ENCODE measurements at places on chromosomes 1 and 21.

GRCh38 chr1:168362991-168363390, 82.3 kb downstream of the TBX19 start:
- DNase-seq, result peak; percentile 60

DNA sequence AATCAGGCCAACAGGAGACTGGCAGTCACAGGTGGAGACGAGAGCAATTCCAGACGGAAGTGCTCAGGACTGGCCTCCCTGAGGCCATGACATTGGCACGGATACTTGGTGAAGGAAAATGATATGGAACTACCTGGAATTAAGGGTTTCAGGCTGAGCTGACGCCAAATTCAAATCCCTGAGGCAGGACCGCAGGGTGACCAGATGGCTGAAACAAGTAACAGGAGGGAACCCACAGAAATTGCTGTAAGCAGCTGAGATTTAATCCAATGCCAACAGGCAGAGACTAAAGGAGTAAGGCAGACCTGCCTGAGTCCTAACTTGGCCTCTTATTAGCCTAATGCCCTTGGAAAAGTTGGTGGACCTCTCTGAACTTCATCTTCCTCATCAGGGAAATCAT, 76.2 kb downstream of the ERG start:
- no peak for DNase-seq

DNA sequence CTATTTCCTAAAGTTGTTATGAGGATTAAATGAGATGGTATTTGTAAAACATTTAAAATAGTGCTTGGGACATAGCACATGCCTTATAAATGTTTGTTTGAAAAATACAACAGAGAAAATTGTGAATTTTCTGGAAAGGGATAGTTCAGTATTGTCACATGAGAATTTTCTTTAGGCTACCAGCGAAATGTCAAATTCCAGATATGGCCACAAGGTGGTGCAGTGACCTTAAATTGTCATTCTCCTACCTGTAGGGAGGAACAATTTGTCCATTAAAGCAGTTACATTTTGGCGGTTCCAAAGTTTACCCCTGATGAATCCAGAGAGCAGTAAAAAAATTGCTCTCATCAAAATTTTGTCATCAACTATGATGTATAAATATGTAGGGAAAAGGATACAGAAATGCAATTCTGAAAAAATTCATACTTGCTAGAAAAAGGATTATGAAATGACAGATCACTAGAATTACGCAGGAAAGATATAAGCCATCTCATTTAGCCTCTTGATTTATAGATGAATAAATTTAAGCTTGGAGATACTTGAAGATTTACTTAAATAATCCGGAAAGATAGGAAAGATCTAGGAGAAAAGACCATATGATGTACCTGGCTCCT, 50.2 kb upstream of the TSHB start:
- DNase-seq, result peak; percentile 81

- DNase-seq, result no peak
Measured at GRCh38 chr1:39089931-39090521, 63.9 kb downstream of the NDUFS5 start.

DNA sequence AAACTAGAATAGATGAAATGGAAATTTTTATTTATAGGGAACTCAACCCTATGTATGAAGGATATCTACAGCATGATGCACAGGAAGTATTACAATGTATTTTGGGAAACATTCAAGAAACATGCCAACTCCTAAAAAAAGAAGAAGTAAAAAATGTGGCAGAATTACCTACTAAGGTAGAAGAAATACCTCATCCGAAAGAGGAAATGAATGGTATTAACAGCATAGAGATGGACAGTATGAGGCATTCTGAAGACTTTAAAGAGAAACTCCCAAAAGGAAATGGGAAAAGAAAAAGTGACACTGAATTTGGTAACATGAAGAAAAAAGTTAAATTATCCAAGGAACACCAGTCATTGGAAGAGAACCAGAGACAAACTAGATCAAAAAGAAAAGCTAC, 7.9 kb downstream of the USP1 start:
- DNase-seq, result no peak

DNA sequence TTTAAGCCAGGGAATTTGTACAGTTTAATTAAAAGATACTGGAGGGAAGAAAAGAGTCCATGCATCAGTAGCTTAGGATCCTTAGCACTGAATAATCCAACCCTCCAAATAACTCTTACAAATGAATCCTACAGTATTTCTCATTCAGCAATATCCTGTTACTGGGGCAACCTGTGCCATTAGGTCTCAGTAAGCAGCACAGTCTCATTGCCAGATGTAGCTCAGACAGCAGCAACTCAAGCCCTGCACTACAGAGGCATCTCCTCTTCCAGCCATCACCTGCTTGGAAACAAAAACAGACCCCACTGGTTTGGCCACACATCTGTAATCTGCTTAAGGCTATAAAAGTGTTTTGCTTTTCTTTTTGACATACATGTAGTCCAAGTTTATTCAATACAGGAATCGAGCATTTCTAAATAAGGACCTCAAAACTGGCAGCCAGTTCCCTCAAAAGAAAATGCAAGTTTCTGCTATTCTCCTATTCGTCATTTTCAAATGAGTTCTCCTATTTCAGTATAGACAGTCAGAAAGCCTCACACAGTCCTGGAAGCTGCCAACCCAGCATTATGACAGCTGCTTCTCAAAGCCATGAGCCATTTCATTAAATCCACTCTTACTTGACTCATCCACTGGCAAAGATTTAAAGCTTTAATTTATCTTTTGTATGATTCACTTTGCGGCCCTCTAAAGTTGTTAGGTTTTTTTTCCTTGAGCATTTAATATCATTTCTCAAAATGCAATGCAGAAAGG, 129.0 kb downstream of the APP start:
- DNase-seq, result no peak

DNA sequence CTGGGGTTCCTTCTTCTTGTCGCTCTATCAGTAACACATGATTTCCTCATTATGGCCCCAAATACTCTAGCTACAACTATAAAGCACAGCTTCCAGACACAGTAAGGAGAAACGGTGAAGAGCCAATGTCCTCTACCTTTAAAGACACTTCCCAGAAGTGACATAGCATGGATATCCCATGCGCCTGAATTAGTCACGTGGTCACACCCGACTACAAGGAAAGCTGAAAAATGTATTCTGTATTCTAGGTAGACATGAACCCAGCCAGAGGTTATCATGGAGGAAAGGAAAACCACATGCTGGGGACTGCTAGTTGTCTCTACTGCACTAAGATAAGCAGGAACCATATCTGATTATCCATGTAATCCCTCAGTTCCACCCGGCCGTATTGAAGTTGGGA, 244.3 kb downstream of the LMX1A start:
- no peak for DNase-seq

DNA sequence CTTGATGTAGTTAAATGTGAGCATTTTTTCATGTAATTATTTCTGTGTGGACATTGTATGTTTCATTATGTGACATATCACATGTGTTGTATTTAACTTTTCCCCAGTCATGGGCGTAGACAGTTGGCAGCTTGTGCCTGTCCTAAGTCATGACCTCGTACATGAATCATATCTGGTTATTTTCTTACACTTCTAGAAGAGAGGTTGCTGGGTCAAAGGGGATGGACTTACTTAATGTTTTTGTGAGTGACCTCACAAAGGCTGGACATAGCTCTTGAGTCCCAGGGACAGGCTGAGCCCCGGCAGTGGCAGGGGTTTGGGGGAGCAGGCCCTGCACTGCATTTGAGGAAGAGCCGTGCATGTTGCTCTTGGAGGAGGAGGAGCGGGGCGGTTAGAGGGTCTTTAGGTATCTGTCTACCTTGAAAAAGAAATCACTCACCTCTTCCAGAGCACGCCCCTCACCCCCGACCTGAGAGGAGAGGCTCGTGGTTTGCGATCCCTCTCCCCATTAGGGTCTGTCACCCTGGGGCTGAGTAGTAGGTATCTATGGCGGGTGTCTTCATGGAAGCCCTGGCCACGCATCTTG, 16.4 kb downstream of the IFNGR2 start:
- no peak for DNase-seq

GRCh38 chr1:67789551-67789950, 43.7 kb downstream of the GNG12 start:
- DNase-seq, result no peak

DNA sequence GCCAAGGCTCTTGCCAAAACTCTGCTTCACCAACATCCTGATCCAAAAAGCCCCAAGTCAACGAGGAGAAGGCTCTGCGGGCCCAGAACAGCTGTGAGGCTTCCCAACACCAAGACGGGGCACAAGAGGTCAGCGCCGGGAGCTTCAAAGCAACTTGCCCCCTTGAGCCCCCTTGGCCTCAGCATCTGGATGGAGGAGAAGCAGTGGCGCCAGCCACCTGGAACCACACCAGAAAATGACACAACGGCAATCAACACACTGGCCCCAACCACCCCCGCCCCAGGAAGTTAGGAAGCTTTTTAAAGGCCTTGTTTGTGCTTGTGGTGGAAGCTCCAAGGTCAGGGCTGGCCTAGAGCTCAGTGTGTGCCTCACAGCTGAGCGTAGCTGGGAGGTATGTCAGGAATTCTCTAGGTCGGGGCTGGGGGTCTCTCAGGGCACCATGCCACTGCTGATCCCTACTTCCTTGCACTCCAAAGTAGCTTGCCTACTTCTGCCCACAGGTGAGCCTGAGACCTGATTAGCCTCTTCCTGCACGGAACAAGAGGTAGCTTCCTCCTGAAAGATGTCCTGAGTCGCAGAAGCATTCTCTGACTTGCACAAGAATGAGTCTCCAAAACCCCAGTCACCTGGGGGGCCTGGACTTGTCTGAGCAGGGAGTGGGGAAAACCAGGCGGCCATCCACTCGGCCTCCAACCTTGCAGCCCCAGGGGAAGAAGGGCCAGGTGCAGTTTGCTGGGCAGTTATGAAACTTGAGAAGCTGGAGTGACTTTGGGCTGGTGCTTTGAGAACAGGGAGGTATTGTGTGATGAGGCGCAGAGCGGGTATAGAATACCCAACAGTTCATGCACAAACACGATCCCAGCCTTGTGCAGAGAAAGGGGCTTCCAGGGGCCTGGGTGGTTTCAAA, 9.7 kb upstream of the SRP9 start:
- DNase-seq, result no peak

GRCh38 chr21:36194024-36194423, 37.4 kb downstream of the DOP1B start:
- DNase-seq, result no peak

GRCh38 chr1:54220004-54220811, 20.2 kb downstream of the MRPL37 start:
- no peak for DNase-seq

DNA sequence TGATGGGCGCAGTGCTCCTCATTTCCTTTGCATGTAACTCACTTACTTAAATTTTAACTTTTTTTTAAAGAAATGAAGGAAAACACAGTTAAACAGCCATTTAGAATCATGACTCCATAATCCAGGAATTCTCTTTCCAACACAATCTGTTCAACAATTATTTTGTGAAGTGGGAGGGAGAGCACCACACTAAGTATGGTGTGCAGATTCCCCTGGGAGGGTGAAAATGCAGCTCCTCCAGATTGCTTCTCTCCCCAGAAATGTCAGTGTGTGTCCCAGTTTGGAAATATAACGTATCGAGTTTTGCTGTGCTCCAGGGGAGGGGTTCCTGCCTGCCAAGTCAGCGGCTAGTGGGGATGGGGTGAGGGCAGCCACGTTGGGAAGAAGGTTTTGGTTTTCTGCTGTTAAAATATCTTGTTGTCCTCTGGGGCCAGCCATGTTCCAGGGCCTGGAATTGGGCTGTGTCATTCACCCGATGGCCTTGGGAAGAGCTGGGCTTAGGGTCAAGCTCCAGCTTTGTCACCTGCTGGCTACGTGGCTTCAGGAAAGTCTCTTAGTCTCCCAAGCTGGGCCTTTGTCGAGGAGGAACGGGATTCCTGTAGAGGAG, 17.3 kb upstream of the DISP3 start:
- no peak for DNase-seq

- DNase-seq, result no peak
Measured at GRCh38 chr1:222522105-222522915, 25.6 kb downstream of the HHIPL2 start.

- no peak for DNase-seq
Measured at GRCh38 chr1:54581621-54582035, 33.6 kb downstream of the ACOT11 start.

- DNase-seq, result no peak
Measured at GRCh38 chr1:109167001-109167506, 46.7 kb upstream of the SARS1 start.

DNA sequence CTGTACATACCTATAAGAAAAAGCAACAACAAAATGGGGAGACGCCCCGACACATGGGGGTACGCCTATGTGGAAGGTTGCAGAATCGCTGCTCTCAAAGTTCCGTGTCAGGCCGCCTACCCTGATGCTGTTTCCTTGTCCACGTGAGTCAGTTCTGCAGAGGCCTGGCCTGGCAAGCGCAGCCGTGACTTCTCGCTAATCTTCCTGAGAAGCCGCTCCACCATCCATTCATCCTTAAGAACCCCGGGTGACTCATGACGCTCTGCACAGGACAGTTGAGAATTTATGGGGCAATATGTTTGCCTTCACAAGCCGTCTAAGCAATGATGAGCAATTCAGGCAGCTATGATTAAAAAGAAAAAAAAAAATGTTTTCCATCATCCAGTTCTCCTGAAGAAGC, 122.3 kb upstream of the TMPRSS2 start:
- DNase-seq, result no peak

- no peak for DNase-seq
Measured at GRCh38 chr1:41006942-41007865, 14.3 kb downstream of the SLFNL1 start.

- DNase-seq, result no peak
Measured at GRCh38 chr1:236144446-236145150, 2.3 kb downstream of the GPR137B start.

DNA sequence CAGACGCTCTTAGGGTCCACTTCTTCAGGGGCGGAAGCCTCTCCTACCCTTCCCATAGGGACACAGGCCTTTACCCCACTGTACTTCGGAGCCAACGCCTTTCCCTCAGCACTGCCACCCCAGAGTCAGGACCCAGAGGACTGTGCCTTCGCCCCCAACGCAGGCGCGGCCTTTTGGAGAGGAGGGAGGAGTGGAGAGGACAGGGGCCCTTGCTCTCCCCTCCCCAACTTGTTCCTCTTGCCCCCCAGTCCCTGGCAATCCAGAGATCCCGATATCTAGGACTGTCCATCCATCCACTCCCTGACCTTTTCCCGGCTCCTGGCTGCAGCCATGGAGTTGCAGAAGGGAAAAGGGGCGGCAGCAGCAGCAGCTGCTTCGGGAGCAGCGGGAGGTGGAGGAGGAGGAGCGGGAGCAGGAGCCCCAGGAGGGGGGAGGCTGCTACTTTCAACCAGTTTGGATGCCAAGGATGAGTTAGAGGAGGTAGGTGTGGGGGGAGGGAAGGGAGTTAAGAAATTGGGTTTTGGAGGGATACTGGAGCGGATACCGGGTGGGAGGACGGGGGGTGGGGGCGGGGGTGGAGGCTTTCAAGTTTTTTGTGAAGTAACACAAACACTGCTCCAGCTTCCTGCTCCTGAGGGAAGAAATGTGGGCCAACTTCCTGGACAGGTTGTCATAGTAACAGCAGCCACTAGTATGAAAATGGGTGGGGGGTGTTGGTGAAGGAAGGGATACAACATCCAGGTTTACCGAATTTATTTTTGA, 636 bp downstream of the INTS3 start:
- DNase-seq, result peak; percentile 56

- DNase-seq, result no peak
Measured at GRCh38 chr1:41488040-41488951, 3.8 kb upstream of the EDN2 start.

Measured in stimulated activated CD8-positive, alpha-beta memory T cell treated with anti-CD3 and anti-CD28 coated beads, Interleukin-4, amount 100 ng/mL, for 48 hours (primary cell).